ENCODE measurements at places on chromosomes 1 and 21.

DNA sequence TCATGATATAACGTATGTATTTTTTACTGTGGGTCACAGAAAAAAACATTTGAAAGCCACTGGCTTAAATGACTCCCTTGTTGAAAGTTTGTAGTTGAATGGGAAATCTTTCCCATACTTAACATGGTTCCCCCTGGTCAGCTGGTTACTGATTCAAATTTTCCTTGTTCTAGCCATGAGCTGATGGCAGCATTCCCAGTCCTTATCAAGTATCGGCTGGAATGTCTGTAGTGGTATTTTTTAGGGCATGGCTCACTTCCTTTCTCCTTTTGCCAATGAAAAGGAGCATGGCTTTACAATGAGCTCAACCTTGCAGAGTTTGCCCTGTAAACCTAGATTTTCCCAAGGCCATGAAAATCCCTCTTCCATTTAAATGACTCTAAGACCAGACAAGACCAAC is 55.7 kb downstream of the GIPC2 start:
- no peak for DNase-seq

DNA sequence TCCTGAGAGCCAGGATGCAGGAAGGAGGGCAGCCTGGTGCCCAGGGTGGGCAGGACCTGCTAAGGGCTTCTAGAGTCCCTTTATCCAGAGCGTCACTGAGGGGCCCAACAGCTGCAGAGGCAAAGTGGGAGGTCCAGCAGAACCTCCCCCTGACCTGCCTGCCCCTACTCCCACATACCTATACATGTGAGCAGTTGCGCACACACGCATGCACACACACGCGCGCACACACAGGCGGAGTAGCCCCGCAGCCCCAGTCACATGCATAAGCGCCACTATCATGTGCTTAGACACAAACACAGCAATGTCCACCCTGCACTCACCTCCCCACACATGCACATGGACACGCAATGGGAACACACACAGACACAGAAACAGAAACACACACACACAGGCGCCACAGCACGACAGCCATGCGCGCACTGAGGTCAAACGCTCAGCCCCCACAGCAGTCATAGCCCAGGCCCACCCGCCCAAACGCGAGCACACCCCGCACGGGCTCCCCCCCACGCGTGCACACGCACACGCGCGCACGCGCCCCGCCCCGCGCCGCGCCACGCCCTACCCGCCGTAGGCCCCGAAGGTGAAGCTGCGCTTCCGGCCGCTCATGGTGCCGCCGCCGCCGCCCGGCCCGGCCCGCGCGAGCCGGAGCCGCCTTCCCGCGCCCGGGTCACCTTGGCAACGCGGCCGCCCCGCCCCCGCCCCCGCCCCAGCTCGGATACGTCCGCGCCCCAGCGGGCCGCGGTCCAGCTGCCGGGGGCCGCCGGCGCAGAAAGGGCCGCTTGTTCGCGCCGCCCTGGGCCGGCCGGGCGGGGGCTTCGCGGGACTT is 17.7 kb downstream of the RAP1GAP start:
- no peak for DNase-seq

DNA sequence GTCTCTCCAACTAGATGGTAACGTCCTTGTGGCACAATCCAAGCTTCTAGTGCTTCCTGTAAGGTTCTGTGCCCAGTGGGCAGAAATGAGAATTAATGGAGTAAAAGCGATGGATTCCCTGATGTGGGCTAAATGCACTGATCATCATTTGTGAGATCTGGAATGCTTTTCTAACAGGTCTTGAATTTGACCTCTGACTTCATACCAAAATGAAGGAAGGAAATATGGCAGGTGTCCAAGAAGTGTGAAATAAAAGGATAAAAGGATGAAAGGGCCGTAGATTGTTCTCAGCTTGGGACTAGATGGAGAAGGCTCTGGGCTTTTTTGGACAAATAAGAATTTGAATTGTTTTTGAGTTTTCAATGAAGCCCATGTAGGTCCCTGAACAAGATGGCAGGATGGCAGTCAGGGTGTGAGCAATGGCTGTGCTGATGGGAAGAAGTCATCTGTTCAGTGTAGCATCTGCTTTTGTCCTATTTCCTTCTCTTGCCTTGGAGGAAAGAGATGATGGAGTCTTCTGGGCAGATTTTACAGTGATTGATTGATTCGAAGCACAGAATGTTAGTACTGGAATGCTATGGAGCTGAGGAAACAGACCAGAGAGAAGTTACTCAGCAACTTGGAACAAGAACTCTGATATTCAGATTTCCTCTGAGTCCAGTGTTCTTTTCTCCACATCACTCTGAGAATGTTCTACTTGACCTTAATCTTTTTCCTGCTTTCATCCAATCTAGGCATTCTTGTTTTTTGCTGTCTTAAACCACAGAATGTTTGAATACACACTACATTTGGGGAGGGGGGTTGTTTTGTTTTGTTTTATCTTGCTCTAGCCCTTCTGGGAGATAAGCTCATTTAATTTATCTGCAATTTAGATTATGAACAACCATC is 286.0 kb downstream of the HLX start:
- no peak for DNase-seq

DNA sequence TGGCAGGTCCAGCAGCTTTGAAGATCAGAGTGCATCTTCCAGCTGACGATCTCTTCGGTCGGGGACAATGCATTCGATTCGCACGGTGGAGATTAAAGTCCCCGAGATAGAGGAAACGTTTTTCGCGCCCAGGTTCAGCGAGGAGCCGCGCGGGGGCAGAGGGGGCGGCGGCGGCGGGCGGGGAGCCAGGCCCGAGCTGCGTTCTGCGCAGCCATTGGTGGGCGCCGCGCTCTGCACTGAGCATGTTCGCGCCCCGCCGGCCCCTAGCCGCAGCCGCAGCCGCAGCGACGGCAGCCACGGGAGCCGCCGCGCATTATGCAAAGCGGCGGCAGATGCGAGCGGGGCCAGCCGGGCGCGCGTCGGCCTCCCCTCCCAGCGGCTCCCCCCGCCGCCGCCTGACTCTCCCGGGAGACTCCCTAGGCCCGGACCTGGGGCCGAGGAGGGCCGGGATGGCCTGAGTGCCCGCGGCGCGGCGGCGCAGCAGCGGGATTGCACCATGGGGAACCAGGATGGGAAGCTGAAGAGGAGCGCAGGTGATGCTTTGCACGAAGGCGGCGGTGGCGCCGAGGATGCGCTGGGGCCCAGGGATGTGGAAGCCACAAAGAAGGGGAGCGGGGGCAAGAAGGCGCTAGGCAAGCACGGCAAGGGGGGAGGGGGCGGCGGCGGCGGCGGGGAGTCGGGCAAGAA is at the start of gene FMN2:
Gene FMN2, plus strand, starts transcription at position 270 of the 687 bp plus-strand sequence. Its CDS starts 227 bp downstream, at position 497.
- no peak for DNase-seq

GRCh38 chr1:147534386-147534785 is 6.9 kb upstream of the BCL9 start:
- DNase-seq: no peak

DNA sequence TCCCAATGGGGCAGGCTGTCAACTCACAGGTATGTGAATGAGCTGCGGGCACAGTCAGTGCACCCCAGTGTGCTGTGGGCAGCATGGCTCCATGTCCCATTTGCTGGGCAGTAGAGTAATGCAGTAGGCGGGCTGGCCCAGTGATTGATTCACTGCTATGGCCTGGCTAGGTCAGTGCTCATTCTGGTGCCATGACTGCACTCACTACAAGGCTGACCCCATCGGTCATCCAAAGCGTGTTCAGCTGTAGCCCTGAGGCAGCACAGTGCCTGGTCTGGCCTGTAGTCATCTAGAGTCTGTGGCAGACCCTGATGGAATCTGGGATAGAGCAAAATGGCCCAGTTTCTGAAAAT is 7.4 kb downstream of the HYI start:
- no peak for DNase-seq

- no peak for DNase-seq
These were observed 200.0 kb downstream of the MATN1 start for GRCh38 chr1:30523055-30524020.

- DNase-seq: no peak
These were observed 25.1 kb downstream of the TIAM1 start for GRCh38 chr21:31318971-31319370.

GRCh38 chr1:115365738-115366137 is 27.7 kb upstream of the NGF start:
- DNase-seq: no peak

DNA sequence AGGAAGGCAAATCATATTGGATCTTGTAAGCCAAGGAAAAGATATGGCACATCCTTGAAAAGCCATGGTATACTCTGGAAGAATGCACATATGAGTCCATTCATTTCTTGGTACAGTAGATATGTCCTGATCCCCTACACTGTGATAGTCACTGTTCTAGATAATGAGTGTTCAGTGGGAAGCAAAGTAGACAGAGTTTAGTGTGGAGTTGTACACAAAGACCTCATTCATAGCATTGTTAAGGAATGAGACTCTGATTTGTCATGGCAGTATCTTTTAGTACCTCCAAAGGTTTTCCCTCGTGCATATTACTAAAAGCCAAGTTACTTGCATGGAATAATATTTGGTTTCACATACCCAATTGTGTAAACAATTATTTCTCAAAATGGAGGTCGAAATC is 204.7 kb downstream of the NFIA start:
- no peak for DNase-seq

DNA sequence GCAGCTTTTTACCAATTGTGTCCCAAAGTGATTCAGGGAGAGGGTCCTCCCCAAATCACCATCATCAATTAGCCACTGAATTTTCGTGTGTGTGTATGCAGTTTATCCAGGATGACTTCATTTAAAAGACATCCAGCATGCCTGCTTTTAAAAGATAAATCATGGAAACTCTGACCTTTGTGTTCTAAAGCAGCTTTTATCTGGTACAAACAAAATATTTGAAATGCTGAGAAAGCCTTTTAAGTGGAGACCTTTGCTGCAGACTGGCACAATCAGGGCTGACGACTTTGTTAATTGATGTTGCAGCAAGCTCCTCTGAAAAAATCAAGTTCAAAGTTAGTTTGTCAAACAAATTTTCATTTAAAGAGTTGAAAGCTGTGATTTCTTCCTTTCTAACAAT is 104.7 kb downstream of the PCP4 start:
- DNase-seq: no peak

DNA sequence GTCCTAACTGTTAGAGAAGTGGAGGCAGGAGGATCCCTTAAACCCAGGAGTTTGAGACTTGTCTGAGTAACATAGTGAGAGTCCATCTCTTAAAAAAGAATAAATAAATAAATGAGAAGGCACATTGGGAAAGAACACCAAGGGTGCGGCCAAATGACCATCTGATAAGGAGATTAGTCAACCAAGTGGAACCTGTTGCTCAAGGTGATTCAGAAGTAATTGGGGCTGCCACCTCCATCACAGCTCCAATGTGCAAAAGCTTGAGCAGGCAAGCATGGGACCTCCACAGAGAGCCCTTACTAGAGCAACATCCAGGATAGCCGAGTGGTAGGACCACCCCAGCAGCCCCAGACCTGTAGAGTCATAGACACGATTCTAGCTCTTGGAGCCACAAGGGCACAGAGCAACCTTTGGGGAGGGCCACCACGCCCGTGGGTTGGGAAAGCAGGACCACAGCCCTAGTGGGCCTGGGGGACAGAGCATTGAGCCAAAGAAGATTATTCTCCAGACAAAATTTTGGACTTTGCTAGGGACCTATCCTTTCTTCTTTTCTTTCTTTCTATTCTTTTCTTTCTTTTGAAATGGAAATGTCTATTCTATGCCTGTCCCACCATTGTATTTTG is 40.9 kb downstream of the KCNK1 start:
- no peak for DNase-seq

DNA sequence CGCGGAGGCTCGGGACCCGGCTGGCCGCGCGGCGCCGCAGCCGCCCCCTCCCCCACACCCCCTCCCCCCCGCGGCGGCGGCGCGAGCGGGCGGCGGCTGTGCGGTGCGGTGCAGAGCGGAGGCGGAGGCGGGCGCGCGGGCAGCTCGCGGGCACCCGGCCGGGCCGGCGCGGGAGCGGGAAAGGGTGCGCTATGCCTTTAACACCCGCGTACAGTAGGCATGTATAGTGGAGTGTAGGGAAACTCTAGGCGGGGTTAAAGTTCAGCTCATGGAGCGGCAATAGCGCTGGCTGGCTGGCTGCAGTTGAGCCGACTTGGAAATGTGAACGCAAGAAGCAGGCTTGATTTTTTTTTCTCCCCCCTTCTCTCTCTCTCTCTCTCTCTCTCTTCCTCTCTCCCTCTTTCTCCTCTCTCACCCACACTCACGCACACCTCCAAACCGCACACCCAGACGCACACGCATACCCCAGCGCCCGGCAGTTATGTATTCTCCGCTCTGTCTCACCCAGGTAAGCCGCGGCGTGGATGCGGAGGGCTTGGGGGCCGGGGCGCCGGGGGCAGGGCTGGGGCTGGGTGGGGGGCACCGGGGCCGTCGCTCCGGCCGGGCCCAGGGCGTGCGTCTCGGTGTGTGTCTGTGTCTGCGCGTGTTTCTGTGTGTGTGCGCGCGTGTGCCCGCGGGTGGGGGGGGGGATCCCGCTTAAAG is at the start of gene NFIA:
Gene NFIA, plus strand, starts transcription at position 251 of the 702 bp plus-strand sequence.
- peak; percentile 37 for DNase-seq

- no peak for DNase-seq
These were observed 81.9 kb downstream of the SIPA1L2 start for GRCh38 chr1:232547938-232548484.

DNA sequence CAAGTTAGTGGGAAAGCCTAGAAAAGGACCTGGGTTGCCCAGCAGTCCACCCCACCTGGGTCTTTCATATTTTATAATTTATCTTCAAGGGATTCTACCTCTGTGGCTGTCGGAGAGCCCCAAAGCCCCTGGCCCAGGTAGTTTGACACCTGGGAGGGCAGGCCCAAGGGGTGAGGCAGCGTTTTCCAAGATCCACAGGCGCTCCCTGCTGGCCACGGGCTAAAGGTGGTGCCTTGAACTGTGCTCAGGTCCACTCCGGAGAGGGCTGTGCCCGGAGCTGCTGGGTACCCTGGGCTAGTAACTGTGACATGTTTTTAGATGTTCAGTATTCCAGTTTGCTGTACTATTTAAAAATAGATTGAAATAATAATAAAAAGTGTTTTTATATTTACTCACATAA is 37.2 kb upstream of the CRNN start:
- no peak for DNase-seq

DNA sequence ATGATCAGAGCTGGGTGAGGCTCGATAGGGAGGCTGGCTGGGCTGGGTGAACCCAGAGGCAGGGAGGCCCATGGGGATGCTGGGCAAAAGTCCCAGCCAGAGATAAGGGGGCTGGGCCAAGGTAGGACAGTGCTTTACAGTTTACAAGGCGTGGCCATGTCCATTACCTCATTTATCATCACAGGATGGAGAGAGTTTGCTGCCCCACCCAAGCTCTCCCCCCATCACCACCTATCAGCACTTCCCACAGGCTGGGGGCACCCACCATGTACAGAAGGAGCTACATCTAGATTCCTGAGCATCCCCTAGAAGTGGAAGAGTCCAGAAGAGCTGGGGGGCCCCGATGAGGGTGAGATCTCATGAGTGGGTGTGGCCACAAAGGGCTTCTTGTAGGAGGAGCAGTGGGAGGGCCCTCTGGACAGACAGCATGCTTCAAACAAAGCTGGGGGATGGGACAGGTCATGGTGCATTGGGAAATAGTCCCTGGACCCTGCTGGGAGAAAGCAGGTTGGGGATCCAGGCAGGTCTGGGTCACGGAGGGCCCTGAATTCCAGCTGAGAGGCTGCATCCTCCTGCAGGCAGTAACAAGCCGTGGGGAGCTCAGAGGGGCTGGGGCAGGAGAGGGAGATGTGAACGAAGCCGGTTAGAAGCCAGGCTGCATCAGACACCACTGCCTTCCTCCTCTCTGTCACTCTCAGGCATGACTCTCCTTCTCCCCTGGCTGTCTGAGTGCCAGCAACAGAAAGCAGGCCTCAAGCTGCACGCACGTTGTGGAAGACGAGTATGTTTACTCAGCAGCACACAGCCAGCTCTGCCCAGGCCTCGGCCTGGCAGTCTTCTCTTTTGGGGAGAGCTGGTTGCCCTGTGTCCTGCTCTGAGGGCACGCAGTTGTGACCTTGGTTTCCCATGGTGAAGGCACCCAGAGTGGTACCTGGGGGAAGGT is 202.3 kb downstream of the HIVEP3 start:
- DNase-seq: no peak

- DNase-seq: no peak
These were observed 12.4 kb upstream of the CREG1 start for GRCh38 chr1:167565922-167566321.

Measured in GM19239 (cell line).